ENCODE measurements at places on chromosomes 16 and 17. TPM values are rescaled to one million over a fixed set of nuclear protein-coding genes. Genes with fewer than 3 reads are reported as not detected.

KRT34 gene
- not detected for total RNA-seq

VTN gene
- 0.24 TPM for total RNA-seq

SSTR5 gene
- not detected for total RNA-seq

KRT9 gene
- not detected for total RNA-seq

NACA2 gene
- not detected for total RNA-seq

TM4SF5 gene
- not detected for total RNA-seq

CASKIN1 gene
- 2.2 TPM for total RNA-seq

STARD3 gene
- total RNA-seq, result 53.6 TPM

ATP2A1 gene
- total RNA-seq, result 2.4 TPM

SPATA2L gene
- total RNA-seq, result 13.2 TPM

INCA1 gene
- total RNA-seq, result 0.56 TPM

RAB40C gene
- 12.5 TPM for total RNA-seq

ACOX1 gene
- total RNA-seq, result 30.0 TPM

GDPD3 gene
- total RNA-seq, result 6.6 TPM

LHX1 gene
- 0.44 TPM for total RNA-seq

C16orf54 gene
- 17.8 TPM for total RNA-seq

NEUROD2 gene
- not detected for total RNA-seq

CCL1 gene
- 111 TPM for total RNA-seq

ASGR1 gene
- 1.9 TPM for total RNA-seq

DHRS7C gene
- not detected for total RNA-seq

KRT25 gene
- not detected for total RNA-seq

CYBC1 gene
- 268 TPM for total RNA-seq

CBFA2T3 gene
- not detected for total RNA-seq

SMIM5 gene
- total RNA-seq, result 0.38 TPM

SULT1A4 gene
- 2.7 TPM for total RNA-seq

PYY gene
- not detected for total RNA-seq

VMO1 gene
- total RNA-seq, result not detected

DNASE1 gene
- total RNA-seq, result 11.0 TPM

CRYM gene
- not detected for total RNA-seq

B3GNT9 gene
- total RNA-seq, result 5.6 TPM

CES4A gene
- total RNA-seq, result 27.5 TPM

SLC5A11 gene
- not detected for total RNA-seq

G6PC1 gene
- total RNA-seq, result not detected

All from activated CD4-positive, alpha-beta T cell treated with anti-CD3 and anti-CD28 coated beads, Interleukin-2, amount 10 ng/mL, durations not matched to agents 24 days and 14 days (primary cell).